Right atrium auricular region (tissue), 2 donors: ENCODE measurements at places on chromosomes 12 and 14. TPM values are rescaled to one million over a fixed set of nuclear protein-coding genes. Genes with fewer than 3 reads are reported as not detected.

Gene SP1
- total RNA-seq = 21.2 TPM

GRCh38 chr12:76719171-76720041, 44.5 kb upstream of the ZDHHC17 start:
- H3K4me3 ChIP-seq = no peak overlapping the region
- H3K27me3 ChIP-seq = no peaks in the 10 kb centered on the region
- no peaks in the 10 kb centered on the region for H3K4me1 ChIP-seq
- H3K27ac ChIP-seq = no peak overlapping the region
- H3K36me3 ChIP-seq = no peaks in the 10 kb centered on the region

GRCh38 chr14:67111022-67111421, 78.2 kb upstream of the GARIN2 start:
- H3K27ac ChIP-seq = no peak overlapping the region
- DNase-seq = no peak
- H3K4me1 ChIP-seq = no peaks in the 10 kb centered on the region
- no peak overlapping the region for H3K4me3 ChIP-seq
- no peaks in the 10 kb centered on the region for H3K27me3 ChIP-seq
- no peaks in the 10 kb centered on the region for H3K36me3 ChIP-seq

DNA sequence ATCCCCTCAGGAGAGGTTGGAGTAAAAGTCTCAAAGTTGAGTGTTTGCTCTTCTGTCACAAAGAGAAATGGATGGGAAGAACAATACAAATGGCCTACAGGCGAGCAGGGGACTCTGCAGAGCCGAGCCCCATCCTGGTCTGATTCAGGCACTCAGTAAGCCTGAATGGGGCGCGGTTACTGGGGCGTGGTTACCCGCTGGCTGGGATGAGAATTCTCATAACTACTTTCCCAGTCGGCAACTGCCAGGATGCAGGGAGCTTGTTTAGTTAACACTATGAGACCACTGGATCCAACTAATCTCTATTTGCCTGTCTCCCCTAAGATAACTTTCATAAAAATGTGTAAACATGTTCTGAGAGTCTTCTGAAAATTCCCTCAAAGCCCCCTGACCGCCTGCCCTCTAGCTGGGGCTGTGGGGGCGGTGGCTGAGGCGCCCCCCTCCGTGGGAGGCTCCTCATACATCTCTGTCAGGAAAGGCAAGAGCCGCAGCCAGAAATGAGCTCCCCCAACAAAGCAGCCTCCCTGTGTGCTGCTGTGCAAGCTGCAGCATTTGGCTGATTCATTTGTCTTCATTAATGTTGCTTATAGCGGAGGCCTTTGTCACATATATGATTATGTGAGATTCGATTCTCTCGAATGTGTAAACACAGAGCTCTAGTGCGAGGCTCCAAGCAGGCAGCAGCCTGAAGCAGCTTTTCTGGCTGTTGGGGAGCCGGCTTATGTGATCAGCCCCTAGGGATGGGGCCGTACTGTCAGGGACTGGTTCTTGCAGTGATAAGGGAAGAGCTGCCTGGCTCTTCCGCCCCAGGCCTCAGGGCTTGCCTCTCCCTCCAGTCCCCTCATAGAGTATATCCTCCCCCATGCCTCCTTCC, 126.1 kb upstream of the ARHGAP5 start:
- peaks cover 15% of the 10 kb centered on the region for H3K4me1 ChIP-seq
- peak; percentile 71 for DNase-seq
- H3K4me3 ChIP-seq = no peak overlapping the region

Gene GPR162
- total RNA-seq = 0.44 TPM

- no peaks in the 10 kb centered on the region for H3K4me1 ChIP-seq
- no peak for DNase-seq
- no peaks in the 10 kb centered on the region for H3K36me3 ChIP-seq
- H3K27me3 ChIP-seq = no peaks in the 10 kb centered on the region
- H3K27ac ChIP-seq = no peak overlapping the region
These were observed 36.4 kb upstream of the NR1H4 start for GRCh38 chr12:100437038-100437841.

Gene CFAP54
- total RNA-seq = not detected

DNA sequence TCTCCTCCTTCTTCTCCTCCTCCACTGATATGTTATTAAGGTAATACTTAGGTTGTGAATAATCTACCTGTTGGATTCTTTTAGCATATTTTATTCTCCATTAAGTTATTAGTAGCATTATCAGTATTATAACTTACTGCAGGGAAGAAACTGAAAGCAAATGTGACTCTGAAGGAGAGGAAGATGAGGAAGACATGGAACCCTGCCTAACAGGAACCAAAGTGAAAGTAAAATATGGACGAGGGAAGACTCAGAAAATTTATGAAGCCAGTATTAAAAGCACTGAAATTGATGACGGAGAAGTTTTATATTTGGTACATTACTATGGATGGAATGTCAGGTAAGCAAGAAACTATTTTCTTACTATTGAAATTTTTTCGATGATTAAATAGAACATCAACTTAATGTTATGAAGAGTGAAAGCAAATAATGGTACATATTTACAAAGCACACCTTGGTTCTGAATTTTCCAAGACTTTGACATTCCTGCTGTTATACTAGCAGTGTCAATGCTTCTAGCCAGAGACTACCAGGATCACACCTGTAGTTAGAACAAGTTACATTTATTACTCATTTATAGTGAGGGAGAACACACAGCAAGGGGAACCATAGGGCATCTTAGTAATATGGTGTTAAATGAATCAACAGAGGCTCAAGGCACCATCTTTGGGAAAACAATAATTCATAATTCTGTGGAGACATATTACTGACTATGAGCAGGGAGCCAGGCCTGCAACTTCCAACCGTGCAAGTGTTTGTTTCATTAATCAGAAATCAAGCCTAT, 42.0 kb upstream of the TOMM20L start:
- no peak for DNase-seq
- no peaks in the 10 kb centered on the region for H3K4me1 ChIP-seq

DNA sequence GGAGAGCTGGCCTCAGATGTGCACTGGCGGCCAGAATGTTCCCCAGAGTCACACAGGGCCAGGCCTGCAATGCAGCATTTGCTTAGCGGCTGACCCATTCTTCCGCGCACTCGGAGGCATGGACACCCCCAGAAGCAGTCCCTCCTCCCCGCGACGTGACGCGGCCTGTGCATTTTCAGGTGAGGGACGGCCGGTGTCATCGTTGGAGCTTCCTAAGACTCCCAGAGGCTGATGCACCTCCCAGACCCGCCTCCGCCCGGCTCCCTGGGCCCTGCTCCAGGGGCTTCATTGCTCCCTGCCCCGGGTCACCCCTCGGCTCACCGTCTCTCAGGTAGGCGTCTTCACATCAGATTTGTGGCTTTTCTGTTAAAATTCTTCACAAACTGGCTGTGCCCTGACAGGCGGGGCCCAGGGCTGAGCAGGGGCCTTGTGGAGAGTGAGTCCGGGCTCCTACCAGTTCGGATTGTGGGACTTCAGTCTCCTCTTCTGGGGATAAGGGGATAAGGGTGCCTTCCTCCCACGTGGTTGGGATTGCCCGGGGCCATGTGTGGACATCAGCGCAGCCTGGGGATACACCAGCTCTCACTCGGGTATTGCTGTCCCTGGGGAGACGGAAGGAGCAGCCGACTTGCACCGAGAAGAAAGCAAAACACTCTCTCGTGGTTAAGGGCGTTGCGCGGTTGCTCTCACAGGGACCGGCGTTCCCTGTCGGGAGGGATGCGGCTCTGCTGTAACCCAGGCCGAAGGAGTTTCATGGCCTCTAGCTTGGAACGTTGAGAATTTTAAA, 249.1 kb downstream of the ADGRD1 start:
- H3K27me3 ChIP-seq = no peaks in the 10 kb centered on the region
- H3K4me3 ChIP-seq = no peak overlapping the region
- no peaks in the 10 kb centered on the region for H3K4me1 ChIP-seq
- DNase-seq = peak; percentile 30
- no peak overlapping the region for H3K27ac ChIP-seq

DNA sequence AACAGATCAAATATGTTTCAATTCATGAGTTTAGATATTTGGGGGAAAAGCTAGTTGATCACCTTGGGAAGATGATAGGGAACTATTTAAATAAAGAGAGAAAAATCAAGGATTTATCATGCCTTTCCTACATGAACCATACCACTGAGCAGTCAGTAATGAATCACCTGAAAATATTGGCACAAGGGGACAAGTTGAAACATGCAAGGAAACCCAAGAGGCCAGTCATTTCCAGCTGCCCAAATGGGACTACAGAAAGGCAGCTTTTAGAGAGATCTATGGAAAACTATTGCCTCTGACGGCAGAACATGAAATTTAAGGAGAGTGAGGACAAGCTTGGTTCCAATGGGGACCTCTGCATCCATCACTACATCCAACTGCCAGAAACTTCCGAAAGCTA, 14.1 kb upstream of the ETV6 start:
- H3K27me3 ChIP-seq = no peaks in the 10 kb centered on the region
- DNase-seq = no peak
- H3K4me3 ChIP-seq = no peak overlapping the region
- H3K27ac ChIP-seq = no peak overlapping the region

- no peak for DNase-seq
- H3K4me3 ChIP-seq = peak overlapping the region; percentile 34
- no peak overlapping the region for H3K27ac ChIP-seq
- H3K4me1 ChIP-seq = no peaks in the 10 kb centered on the region
These were observed 535 bp downstream of the BIN2 start for GRCh38 chr12:51323317-51323960.

GRCh38 chr14:70006699-70007098, 127.5 kb downstream of the SMOC1 start:
- no peak for DNase-seq
- no peak overlapping the region for H3K4me3 ChIP-seq
- H3K36me3 ChIP-seq = no peaks in the 10 kb centered on the region
- no peak overlapping the region for H3K27ac ChIP-seq
- no peaks in the 10 kb centered on the region for H3K4me1 ChIP-seq
- H3K27me3 ChIP-seq = no peaks in the 10 kb centered on the region

Gene AGAP2
- total RNA-seq = 0.75 TPM

DNA sequence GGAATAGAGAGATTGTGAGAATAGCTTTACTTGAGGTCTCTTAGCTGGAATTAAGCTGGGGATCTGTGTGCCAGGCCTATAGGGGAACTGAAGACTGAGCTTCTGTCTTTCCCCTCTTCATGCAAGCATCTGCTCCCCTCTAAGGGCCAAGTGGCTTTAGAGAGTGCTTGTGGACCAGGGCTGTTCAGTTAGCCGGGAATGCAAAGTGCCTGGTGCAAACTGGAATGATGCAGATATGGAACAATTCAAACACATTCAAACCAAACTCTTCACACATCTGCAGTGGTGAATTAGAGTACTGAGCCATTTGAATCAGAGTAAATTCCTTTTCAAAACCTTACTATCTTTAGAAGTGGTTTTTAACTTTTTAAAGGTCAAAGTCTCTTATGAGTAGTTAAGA, 99.0 kb downstream of the LIN7A start:
- no peak overlapping the region for H3K27ac ChIP-seq
- H3K27me3 ChIP-seq = no peaks in the 10 kb centered on the region
- no peaks in the 10 kb centered on the region for H3K36me3 ChIP-seq
- no peak overlapping the region for H3K4me3 ChIP-seq
- no peaks in the 10 kb centered on the region for H3K4me1 ChIP-seq

GRCh38 chr14:67477926-67478799, 10.4 kb downstream of the TMEM229B start:
- no peaks in the 10 kb centered on the region for H3K36me3 ChIP-seq
- no peaks in the 10 kb centered on the region for H3K27me3 ChIP-seq
- H3K4me3 ChIP-seq = no peak overlapping the region

Gene EML1
- total RNA-seq = 30.2 TPM

Gene CEP290
- total RNA-seq = 8.7 TPM

- no peak overlapping the region for H3K4me3 ChIP-seq
- H3K27me3 ChIP-seq = no peaks in the 10 kb centered on the region
- H3K27ac ChIP-seq = peak overlapping the region; percentile 68
- H3K4me1 ChIP-seq = peaks cover 71% of the 10 kb centered on the region
- H3K36me3 ChIP-seq = no peaks in the 10 kb centered on the region
These were observed 99.2 kb downstream of the SCARB1 start for GRCh38 chr12:124764451-124764850.

Gene TMX1
- 11.7 TPM for total RNA-seq

DNA sequence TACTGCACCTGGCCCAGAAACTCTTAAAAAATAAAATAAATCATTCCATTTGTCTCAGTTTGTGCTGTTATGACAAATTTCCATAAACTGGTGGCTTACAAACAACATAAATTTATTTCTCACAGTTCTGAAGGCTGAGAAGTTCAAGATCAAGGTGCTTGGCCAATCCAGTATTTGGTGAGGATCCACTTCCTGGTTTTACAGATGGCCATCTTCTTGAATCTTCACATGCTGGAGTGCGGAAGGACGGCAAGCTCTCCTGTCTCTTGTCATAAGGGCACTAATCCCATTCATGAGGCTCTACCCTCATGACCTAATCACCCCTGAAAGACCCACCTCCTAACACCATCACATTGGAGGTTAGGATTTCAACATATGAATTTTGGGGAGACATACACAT, 29.9 kb upstream of the MYBPC1 start:
- no peaks in the 10 kb centered on the region for H3K27me3 ChIP-seq
- DNase-seq = no peak
- no peaks in the 10 kb centered on the region for H3K36me3 ChIP-seq
- no peak overlapping the region for H3K4me3 ChIP-seq
- H3K4me1 ChIP-seq = no peaks in the 10 kb centered on the region
- no peak overlapping the region for H3K27ac ChIP-seq

DNA sequence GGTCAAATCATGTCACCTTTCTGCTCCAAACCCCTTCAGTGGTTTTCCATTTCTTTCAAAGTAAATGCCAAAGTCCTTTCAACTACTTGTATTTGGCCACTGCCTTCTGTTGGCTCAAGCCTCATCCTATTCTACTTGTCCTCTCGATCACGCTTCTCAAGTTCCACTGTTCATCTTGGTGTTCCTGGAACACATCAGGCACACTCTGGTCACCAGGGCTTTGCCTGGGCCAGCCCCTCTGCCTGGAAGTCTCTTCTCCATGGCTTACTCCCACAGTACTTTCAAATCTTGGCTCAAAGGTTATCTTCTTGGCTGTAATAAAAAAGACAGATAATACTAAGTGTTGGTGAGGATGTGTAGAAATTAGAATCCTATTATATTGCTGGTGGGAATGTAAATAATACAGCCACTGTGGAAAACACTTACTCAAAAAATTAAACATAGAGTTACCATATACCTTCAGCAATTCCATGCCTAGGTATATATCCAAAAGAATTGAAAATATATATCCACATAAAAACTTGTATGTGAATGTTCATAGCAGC, 17.3 kb upstream of the PPFIBP1 start:
- no peak overlapping the region for H3K27ac ChIP-seq
- peaks cover 18% of the 10 kb centered on the region for H3K4me1 ChIP-seq
- H3K36me3 ChIP-seq = no peaks in the 10 kb centered on the region
- no peak overlapping the region for H3K4me3 ChIP-seq

DNA sequence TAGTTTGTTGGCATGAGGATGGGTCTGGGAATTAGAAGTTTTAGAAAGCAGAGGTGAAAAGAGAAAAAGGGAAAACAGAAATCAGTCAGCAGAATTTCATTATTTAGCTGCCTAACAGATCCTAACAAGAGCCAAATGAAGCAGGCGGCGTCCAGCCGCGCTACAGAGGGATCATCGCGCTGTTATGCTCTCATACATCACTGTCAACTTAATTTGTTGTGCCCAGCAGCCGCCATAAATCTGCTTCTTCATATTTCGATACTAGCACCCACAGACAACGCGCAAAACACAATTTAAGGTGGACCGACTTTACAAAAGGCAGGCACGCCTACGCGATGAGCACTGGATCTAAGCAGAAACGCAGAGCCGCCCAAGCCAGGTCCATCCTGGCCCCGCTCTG, 66.7 kb downstream of the SETD3 start:
- no peak overlapping the region for H3K27ac ChIP-seq
- no peaks in the 10 kb centered on the region for H3K27me3 ChIP-seq
- H3K36me3 ChIP-seq = peaks cover 29% of the 10 kb centered on the region
- DNase-seq = no peak

Gene ANO6
- 48.1 TPM for total RNA-seq
